ENCODE measurements at places on chromosomes 4 and X. TPM values are rescaled to one million over a fixed set of nuclear protein-coding genes. Genes with fewer than 3 reads are reported as not detected.

DNA sequence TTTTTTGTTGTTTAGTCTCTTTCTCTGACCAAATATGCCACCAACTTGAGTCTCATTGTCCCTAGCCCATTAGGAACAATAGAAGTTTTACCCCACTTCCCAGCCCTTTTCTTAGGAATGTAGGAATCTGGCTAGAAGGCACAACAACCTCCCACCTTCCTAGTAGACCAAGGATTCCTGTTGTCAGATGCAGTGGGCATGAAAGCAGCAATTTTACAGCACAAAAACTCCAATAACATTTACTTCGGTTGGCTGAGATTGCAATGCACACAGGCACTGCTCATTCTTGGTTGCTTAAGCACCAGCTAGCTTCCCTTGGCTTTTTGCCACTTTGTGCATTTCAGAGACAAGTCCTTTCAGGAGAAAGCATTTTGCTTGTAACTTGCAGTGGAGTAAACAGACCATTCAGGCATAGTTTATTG, 312.8 kb downstream of the TENM3 start:
- H3K4me3 ChIP-seq: peak overlapping the region; percentile 9
- DNase-seq: peak; percentile 75
- H3K27ac ChIP-seq: peak overlapping the region; percentile 86
- H3K27me3 ChIP-seq: no peaks in the 10 kb centered on the region
- H3K36me3 ChIP-seq: no peaks in the 10 kb centered on the region

DNA sequence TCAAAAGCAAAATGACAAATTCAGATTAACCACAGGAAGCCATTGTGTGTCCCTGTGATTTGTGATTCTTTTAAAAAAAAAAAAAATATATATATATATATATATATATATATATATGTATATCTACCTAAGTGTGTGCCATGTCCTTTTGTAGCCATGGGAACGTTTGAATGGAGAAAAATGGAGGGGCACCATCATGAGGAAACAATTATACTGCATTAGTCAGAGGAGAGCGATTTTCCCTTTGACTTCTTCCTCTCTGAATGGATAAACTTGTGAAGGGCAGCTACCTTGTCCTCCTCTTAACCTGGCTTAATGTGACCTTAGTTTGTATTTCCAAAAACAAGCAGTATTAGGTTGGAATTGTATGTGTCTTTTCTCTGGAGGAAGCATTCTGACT, 23.3 kb upstream of the CBLL2 start:
- no peak overlapping the region for H3K4me3 ChIP-seq
- H3K4me1 ChIP-seq: no peaks in the 10 kb centered on the region
- no peak for DNase-seq
- H3K36me3 ChIP-seq: no peaks in the 10 kb centered on the region
- H3K27ac ChIP-seq: no peak overlapping the region
- no peaks in the 10 kb centered on the region for H3K27me3 ChIP-seq

GRCh38 chr4:26255989-26256388, 64.8 kb upstream of the RBPJ start:
- no peaks in the 10 kb centered on the region for H3K27me3 ChIP-seq
- H3K4me1 ChIP-seq: no peaks in the 10 kb centered on the region
- H3K27ac ChIP-seq: no peak overlapping the region
- DNase-seq: no peak
- H3K4me3 ChIP-seq: no peak overlapping the region

DNA sequence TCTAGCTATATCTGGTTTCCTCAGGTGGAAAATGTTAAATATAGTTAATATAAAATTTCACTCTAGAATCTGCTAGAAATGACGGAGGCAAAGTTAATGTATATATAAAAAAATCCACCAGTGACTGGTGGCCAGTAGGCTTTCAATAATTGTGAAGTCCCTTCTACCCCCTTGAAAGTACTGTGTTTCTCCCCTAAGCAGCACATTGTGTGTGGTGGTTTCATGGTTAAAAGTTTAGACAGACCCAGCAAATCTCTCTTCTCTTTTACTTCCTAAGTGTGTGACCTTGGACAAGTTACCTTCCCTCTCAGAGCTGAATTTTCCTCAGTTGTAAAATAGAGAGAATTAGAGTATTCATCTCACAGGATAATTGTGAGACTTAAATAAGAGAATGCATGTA, 600 bp upstream of the HEPH start:
- peaks cover 5% of the 10 kb centered on the region for H3K4me1 ChIP-seq
- no peak for DNase-seq
- no peaks in the 10 kb centered on the region for H3K36me3 ChIP-seq
- H3K27me3 ChIP-seq: no peaks in the 10 kb centered on the region
- H3K27ac ChIP-seq: no peak overlapping the region
- no peak overlapping the region for H3K4me3 ChIP-seq

DNA sequence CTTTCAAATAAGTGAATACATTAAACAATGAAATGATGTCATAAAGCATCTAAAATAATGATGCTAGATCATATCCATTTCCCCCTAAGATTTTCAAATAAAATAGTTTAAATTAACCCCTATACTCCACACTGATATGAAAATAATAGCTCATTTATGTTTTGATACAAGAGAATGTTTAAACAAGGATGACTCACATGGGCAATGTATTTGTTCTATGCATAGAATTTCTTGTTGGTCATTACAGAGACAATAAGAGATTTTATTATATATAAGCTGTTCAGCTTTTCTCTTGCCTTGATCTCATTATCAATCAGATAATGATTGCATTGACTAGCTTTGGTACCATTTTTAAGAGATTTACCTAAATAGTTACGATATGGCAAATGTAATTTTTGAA, 411.7 kb downstream of the ARHGAP24 start:
- no peak overlapping the region for H3K27ac ChIP-seq
- H3K4me3 ChIP-seq: no peak overlapping the region
- H3K36me3 ChIP-seq: no peaks in the 10 kb centered on the region

DNA sequence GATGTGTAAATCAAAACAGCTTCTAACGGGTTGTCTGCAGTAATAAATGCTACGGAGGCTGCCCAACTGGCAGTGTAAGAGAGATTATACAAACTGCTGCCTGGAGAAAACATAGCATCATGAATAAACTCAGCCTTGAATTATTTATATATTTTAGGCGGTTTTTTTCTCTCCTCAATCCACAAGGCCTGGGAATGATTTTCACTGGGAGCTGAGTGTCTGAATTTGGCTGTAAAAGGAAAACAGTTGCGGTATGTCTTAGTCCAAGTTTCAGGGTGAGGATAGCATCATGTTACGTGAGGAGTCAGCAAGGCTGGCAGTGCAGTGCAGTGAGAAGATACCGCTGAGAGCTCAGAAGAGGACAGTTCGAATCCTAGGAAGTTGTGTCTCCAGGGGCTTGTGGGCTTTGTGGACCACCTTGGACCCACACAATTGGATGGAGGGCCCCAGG, 291.5 kb upstream of the BOD1L1 start:
- no peak overlapping the region for H3K4me3 ChIP-seq
- no peak overlapping the region for H3K27ac ChIP-seq

DNA sequence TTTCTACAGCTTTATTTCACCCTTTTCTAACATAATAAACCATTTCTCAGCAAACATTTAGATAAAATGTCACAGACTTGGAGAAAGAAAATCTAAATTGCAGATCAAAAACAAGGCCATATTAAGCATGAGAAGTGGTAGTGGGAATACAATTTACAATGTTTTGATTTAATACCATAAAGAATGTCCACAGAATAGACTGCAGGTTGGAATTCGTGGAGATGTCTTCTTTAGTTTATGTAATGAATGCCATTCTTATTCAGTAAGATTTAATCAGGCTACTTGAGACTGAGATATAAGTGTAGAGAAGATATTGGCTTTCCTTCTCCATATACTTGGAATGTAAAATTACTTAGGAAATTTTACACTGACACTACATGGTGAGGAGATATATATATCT, 91.9 kb upstream of the ZFP42 start:
- H3K27ac ChIP-seq: no peak overlapping the region
- H3K4me1 ChIP-seq: peaks cover 5% of the 10 kb centered on the region

MAP9 gene
- 29.1 TPM for total RNA-seq

RAB9B gene
- 2.2 TPM for total RNA-seq

PRSS12 gene
- total RNA-seq: 1.9 TPM

MFAP3L gene
- total RNA-seq: 35.5 TPM
